ENCODE measurements at places on chromosomes 2 and 18. TPM values are rescaled to one million over a fixed set of nuclear protein-coding genes. Genes with fewer than 3 reads are reported as not detected.

Gene LAMA3
- 0.63 TPM for total RNA-seq

Gene CCDC121
- 1.6 TPM for total RNA-seq

GRCh38 chr2:46378616-46379015 is 81.4 kb downstream of the EPAS1 start:
- no peak overlapping the region for H3K4me3 ChIP-seq
- no peaks in the 10 kb centered on the region for H3K36me3 ChIP-seq
- H3K27ac ChIP-seq = no peak overlapping the region
- peak; percentile 8 for DNase-seq
- no peaks in the 10 kb centered on the region for H3K4me1 ChIP-seq

- H3K36me3 ChIP-seq = no peaks in the 10 kb centered on the region
- no peak overlapping the region for H3K27ac ChIP-seq
- H3K27me3 ChIP-seq = no peaks in the 10 kb centered on the region
- no peak overlapping the region for H3K4me3 ChIP-seq
- H3K4me1 ChIP-seq = no peaks in the 10 kb centered on the region
These were observed 840.4 kb downstream of the CPS1 start for GRCh38 chr2:211396815-211397214.

GRCh38 chr2:212364112-212364985 is 174.3 kb downstream of the ERBB4 start:
- H3K4me1 ChIP-seq = no peaks in the 10 kb centered on the region
- H3K27me3 ChIP-seq = no peaks in the 10 kb centered on the region
- no peaks in the 10 kb centered on the region for H3K36me3 ChIP-seq
- DNase-seq = no peak

DNA sequence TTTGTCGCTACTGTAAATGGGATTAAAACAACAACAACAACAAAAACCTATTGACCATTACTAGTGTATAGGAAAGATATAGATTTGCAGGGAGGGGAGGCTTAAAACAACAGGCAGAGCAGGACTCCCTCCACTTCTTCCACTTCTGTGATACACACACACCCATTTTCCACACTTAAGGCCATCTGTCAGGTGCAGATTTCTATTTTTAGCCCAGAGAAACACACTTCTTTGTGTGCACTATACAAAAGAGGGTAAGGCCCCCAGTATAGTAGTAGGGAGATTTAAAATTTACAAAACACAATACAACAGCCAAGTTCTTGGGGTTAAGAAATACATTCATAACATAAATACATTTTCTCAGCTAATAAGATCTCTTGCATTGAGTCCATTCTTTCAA is 22.4 kb downstream of the PTPN2 start:
- H3K27ac ChIP-seq = no peak overlapping the region
- H3K4me1 ChIP-seq = peaks cover 57% of the 10 kb centered on the region
- no peak overlapping the region for H3K4me3 ChIP-seq

DNA sequence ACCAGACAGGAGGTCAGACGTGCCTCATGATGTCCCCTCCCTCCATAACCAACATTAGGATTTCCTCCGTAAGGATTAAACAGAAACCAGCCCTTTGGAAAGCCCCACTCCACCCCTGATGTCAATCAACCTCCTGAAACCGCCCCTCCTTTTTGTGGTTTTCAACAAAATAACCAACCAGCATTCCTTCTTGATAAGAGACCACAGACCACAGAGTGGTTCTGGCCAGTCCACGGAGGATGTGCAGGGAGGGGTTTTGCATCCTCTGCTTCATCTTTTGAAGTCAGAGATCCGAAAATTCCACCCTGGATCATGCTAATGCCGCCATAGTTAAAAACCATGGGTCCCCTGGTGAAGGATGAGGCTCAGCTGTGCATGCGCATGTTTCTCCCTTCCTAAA is 180.0 kb upstream of the CCDC150 start:
- H3K36me3 ChIP-seq = no peaks in the 10 kb centered on the region
- H3K4me3 ChIP-seq = peak overlapping the region; percentile 1
- H3K27me3 ChIP-seq = peaks cover 60% of the 10 kb centered on the region
- H3K27ac ChIP-seq = no peak overlapping the region

- no peaks in the 10 kb centered on the region for H3K4me1 ChIP-seq
- DNase-seq = no peak
- H3K27ac ChIP-seq = no peak overlapping the region
- no peaks in the 10 kb centered on the region for H3K27me3 ChIP-seq
- H3K36me3 ChIP-seq = no peaks in the 10 kb centered on the region
These were observed 149.9 kb upstream of the TWIST2 start for GRCh38 chr2:238698072-238698352.

GRCh38 chr2:29187926-29188325 is 72.7 kb downstream of the CLIP4 start:
- H3K4me3 ChIP-seq = no peak overlapping the region
- H3K27me3 ChIP-seq = no peaks in the 10 kb centered on the region
- no peak overlapping the region for H3K27ac ChIP-seq
- DNase-seq = no peak
- H3K4me1 ChIP-seq = peaks cover 9% of the 10 kb centered on the region

- H3K27ac ChIP-seq = no peak overlapping the region
- no peaks in the 10 kb centered on the region for H3K36me3 ChIP-seq
- H3K4me1 ChIP-seq = no peaks in the 10 kb centered on the region
- no peak for DNase-seq
- no peak overlapping the region for H3K4me3 ChIP-seq
These were observed 186.5 kb upstream of the HS6ST1 start for GRCh38 chr2:128505150-128505490.

GRCh38 chr18:12836551-12836950 is 47.5 kb downstream of the PTPN2 start:
- no peaks in the 10 kb centered on the region for H3K27me3 ChIP-seq
- peaks cover 50% of the 10 kb centered on the region for H3K36me3 ChIP-seq
- peaks cover 43% of the 10 kb centered on the region for H3K4me1 ChIP-seq
- H3K27ac ChIP-seq = no peak overlapping the region
- DNase-seq = no peak
- H3K4me3 ChIP-seq = no peak overlapping the region

- DNase-seq = no peak
- H3K4me3 ChIP-seq = no peak overlapping the region
- H3K36me3 ChIP-seq = no peaks in the 10 kb centered on the region
- no peak overlapping the region for H3K27ac ChIP-seq
- no peaks in the 10 kb centered on the region for H3K27me3 ChIP-seq
These were observed 332.8 kb upstream of the MAP2 start for GRCh38 chr2:209091056-209091455.

- no peaks in the 10 kb centered on the region for H3K36me3 ChIP-seq
- no peak overlapping the region for H3K27ac ChIP-seq
- no peak overlapping the region for H3K4me3 ChIP-seq
- no peaks in the 10 kb centered on the region for H3K4me1 ChIP-seq
These were observed 148.1 kb downstream of the AGAP1 start for GRCh38 chr2:235641956-235642355.

- no peak overlapping the region for H3K27ac ChIP-seq
- no peak for DNase-seq
- H3K4me1 ChIP-seq = peaks cover 10% of the 10 kb centered on the region
- no peak overlapping the region for H3K4me3 ChIP-seq
- peaks cover 4% of the 10 kb centered on the region for H3K27me3 ChIP-seq
These were observed 130.7 kb downstream of the TPO start for GRCh38 chr2:1543776-1544477.

Data from activated CD8-positive, alpha-beta T cell treated with anti-CD3 and anti-CD28 coated beads, Interleukin-2, amount 10 ng/mL, durations not matched to agents 7 days and 5 days (primary cell).